ENCODE measurements at places on chromosomes 6 and 20.
A peak's percentile ranks its signal among the peaks of the same experiment; 100 is the strongest.

- DNase-seq, result no peak
These were observed 15.7 kb downstream of the PAQR8 start for GRCh38 chr6:52377538-52378221.

DNA sequence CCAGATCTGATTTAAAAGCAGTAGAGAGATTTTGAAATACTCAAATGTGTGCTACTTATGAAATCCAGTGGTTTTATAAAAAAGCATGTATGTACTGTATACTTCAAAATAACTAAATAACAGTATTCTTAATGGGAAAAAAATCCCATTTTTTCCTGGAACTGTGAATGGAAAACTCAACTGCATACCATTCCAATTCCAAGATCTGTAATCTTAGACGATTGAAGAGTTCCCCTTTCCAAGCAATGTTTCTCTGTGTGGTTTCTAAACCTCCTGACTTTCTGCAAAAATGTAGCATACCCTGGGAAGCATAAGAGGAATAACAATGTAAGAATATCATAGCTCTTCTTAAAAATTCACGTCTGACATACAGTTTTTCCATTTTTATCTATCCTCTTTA, 40.3 kb upstream of the HIVEP2 start:
- DNase-seq, result no peak

- DNase-seq, result no peak
These were observed 256.9 kb downstream of the CDH26 start for GRCh38 chr20:60214901-60215815.

DNA sequence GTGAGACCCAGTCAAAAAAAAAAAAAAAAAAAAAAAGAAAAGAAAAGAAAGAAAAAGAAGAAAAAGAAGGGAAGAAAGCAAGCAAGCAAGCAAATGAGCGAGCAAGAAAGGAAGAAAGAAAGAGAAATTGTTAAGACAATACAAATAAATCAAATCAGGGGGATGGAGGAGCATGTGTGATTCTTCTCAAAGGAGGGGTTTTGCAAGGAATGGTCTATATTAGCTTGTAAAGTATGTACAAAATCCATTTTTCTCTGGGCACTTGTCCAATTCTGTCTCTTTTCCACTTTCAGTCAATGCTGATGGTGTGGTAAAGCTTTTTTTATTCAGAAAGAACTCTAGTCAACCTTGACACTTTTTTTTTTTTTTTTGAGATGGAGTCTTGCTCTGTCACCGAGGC, 133.7 kb upstream of the TNFAIP3 start:
- no peak for DNase-seq

- no peak for DNase-seq
These were observed 375.5 kb downstream of the UTRN start for GRCh38 chr6:144660561-144661115.

DNA sequence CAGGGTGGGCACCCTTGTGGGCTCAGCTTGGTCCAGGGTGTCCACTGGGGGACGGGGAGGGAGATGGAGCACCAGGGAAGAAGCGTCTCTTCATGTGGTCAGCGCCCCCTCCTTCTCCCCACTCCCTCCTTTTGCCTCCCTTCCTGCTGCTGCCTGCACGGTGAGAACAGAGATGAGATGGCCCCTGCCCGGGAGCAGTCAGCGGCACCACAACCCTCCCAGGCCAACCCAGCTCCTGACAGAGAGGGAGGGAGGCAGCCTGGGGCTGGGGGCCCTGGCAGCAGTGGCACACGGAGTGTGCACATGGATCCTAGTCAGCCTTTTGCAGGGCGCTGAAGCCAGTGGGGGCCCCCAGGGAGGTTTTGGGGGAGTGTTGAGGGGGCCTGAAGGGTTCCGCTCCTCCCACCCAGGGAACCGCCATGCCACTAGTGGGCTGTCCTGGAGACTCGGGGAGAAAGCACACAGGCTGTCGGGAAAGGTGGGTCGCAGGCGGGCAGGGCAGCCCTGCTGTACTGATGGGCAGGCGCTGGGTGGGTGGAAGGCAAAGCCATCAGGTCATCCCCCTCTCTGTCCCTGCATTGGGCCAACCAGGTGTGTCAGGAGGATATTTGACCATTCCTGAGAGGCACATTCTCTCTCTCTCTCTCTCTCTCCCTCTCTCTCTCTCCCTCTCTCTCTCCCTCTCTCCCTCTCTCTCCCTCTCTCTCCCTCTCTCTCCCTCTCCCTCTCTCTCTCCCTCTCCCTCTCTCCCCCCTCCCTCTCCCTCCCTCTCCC, 94.3 kb upstream of the BHLHE23 start:
- DNase-seq, result no peak

- DNase-seq, result no peak
These were observed 111.7 kb downstream of the TNFRSF21 start for GRCh38 chr6:47197682-47198640.

DNA sequence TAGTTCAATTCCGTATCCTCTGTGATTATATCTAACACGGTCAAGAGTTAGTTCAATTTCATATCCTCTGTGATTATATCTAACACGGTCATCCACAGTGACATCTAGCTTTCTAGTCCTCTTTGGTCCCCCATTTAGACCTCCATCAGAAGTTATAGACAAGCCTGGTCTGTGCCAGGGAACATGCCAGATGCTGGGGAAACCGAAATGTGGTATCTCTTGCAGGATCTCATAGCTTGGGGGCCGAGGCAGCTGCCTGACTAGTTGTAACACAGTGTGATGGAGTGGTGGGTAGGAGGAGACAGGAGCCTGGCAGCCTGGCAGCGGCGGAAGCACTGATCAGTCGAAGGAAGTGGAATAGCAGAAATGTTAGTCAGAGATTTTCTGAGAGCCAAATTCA, 13.8 kb upstream of the SMOC2 start:
- DNase-seq, result no peak

- no peak for DNase-seq
These were observed 43.9 kb upstream of the GJE1 start for GRCh38 chr6:142088858-142089216.

DNA sequence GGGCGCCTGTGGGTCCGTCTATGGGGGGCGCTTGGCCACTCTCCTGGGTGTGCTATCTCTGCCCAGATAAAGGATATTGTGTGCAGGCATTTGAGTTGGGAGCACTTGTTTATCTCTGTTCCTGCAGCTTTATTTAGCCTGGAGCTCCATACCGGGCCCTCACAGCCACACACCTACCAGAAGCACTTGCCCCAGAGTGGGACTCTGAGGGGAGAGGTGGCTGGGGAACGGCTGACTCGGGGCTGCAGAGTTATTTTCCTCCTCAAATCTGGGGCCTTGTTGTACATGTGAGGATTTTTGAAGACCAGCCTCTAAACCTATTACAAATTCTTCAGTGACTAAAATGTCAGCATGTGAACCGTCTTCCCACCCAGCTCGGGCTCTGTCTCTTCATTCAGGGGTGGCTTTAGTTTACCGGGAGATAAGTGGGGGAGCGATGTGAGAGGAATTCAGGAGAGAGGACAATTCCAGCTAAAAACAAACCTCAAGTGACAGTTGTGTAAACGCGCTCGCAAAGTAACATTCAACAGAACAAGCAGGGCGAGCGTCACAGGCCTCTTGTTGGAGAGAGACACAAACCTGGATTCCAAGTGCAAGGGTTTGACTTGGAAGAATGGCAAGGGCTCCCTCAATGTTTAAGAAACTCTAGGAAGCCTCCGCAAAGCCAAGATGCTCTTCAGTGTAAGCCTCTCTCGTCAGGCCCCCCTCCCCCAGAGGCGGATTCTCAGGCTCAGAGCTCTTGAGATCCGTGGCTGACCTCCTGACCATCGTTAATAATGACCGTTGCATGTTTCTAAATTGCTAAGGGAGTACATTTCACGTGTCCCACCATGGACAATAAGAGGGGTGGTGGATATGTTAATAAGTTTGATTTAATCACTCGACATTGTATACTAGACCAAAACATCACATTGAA, 548.9 kb downstream of the QKI start:
- no peak for DNase-seq

DNA sequence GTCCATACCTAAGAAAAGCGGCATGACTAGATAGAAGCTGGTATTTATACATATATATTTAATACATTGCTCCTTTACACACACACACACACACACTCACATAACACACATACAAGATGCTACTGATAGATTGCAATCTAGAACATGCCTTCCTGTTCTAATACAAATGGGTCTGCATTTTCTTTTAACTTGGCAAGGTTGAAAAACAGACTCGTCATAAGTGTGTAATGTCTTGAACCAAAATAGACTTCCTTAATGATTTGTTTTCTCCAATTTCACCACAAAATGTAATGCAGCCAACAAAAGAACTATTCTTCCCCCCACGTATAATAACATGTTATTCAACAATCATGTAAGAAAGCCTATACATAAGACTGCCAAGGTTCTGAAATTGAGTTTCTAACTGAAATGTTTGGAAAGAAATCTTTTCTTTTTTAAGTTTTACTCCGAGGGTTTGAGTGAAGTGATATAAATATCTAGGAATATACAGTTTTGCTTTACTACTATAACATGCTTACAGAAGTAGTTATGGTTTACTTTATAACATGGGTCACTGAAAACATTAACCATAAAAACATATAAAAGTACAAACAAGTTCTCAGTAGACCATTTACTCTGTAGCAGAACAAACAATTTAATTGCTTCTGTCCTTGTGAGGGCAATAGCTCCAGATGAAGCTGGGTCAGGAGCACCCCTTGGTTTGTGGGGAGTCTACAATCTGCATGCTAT, 207.5 kb downstream of the FOXC1 start:
- DNase-seq, result no peak

DNA sequence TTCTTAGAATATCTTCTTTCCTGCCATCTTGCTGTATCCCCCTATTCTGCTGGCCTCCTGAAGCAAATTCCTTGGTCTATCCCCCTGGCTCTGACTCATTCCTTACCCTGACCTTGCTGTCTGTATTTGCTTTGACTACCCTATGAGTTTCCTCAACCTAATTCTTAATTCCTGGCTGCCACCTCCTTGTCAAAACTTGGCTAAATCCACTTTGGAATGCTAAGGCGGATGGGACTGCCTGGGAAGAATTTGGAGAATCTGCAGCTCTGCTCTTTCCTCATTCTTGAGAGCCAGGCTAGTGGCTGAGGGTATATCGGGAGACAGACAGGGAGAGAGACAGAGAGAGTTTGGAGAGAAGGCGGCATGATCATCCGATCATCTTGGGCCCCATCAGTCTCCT, 24.4 kb downstream of the CAP2 start:
- no peak for DNase-seq

DNA sequence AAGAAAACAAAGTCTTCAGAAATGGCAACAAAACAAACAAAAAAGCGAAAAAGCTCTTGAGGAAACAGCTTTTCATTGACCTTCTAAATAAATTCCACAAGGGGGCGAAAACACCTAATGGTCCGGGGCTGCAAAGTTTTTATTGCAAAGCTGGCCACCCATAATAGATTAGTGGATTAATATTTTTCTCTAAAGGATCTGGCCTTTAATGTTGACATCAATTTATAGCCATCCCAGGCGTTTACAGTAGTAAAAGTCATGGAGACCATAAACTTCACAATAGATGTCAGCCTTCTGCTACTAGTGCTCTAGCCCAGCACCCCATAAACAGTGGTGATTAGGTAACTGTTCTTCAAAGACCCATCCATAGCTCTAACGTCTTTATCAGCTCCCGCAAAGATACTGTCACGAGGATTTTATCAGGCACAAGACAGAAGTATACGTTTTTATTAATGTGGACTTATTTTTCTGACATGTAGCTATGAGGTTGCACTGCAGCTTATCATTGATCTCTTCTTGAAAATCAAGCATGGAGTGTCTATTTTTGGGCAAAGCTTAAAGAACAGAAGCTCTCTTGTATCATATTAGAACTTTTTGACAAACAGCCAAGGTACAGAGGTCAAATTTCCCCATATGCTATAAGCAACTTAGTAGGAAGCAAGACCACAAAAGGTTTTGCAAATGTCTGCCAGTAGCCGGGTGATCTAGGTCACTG, 4.7 kb downstream of the CITED2 start:
- no peak for DNase-seq

GRCh38 chr20:31840906-31841816, 4.2 kb downstream of the FOXS1 start:
- DNase-seq, result no peak

DNA sequence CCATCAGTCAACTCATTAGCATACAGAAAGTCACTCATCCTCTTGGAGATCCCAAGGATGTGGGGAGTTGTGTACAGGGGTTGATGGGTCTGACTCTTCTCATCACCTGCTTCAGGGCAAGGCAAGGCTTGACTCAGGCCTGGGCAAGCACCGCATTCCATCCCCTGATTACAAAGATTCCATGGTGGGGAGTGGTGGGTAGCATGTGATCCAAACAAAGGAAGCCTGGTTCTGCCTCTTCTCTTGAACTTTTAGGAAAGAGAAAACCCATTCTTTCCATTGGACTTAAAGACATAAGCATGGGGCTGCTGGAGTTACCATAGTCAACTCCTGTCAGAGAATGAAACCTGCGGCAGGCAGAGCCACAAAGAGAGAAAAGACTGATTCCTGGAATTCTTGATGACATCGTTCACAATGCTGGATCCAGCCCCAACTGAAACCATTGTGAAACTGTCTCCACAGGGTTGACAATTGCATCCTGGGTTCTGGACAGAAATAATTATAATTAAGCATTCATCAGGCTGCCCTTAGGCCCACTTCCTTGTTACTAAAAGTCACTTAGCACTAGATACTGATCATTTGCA, 235.8 kb upstream of the KCNG1 start:
- DNase-seq, result no peak

- DNase-seq, result no peak
These were observed 450.1 kb upstream of the MANEA start for GRCh38 chr6:95127261-95127660.

DNA sequence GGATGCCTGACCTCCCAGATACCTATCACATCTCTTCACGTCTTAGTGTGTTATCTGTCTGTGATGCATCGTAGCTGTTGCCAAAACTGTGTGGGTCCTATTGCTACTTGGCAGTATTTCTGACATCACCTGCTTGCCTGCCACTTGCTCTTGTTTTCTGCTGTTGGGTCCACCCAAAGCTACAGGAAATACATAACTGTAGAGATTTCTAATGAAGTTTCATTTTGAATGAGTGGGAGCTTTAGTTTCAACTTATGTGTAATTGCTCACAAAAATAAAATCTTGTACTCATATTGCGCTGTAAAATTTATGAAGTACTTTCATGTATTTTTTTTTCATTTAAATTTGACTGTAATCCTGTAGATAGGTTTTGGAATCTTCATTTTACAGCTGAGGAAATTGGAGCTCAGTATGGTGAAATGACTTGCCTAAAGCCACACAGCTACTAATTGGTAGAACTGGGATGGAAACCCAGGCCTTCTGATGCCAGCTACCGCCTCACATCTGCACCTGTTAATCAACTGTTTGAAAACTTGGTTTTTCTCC, 113.6 kb upstream of the MAN1A1 start:
- peak; percentile 8 for DNase-seq

DNA sequence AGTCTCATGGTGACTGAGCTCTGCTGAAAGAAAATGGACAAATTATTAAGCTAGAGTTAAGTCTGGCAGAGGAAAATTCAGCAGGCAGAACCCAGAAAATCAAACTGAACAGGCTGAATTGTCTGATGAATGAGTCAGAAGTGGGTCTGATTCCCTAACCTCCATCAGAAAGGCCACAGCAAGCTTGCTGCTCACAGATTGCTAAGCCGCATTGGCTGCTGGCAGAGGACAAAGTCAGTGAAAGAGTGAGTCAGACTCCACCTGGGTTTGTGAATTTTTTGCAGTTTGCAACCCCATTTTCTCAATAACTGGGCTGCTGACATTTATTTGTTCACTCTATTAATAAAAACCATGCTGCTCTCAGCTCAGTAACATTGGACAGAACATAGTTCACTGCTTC, 191.3 kb downstream of the EPM2A start:
- no peak for DNase-seq

- no peak for DNase-seq
These were observed 8.7 kb downstream of the CHD6 start for GRCh38 chr20:41609474-41609873.

Measured in stimulated activated CD4-positive, alpha-beta T cell treated with anti-CD3 and anti-CD28 coated beads, Interleukin-15, amount 100 ng/mL, for 48 hours (primary cell).